ENCODE measurements at places on chromosomes 6 and 20.

DNA sequence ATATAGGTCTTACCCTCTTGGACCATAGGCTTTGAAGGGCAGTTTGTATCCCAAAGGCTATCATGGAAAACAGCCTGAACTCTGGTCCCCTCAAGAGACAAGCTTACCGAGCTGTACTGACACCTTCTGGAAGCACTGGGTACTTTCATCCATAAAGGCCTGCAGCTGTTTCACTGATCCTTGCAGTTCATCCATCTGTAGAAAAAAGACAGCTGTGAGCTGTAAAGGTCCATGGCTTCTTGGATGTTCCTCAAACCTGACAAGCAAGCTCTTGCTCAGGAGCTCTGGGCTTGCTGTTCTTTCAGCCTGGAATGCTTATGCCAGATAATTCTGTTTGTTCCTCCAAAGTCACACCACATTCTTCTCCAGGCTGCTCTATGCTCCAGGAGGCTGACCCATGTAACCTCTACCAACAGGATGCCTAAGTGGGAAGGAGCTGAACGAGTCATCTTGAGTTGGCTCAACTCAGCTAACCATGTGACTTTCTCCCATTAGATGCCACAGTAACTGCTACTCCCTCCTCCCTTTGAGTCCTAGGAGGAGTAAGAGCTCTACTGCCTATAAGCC is 8.8 kb upstream of the NDRG3 start:
- peak; percentile 73 for DNase-seq

DNA sequence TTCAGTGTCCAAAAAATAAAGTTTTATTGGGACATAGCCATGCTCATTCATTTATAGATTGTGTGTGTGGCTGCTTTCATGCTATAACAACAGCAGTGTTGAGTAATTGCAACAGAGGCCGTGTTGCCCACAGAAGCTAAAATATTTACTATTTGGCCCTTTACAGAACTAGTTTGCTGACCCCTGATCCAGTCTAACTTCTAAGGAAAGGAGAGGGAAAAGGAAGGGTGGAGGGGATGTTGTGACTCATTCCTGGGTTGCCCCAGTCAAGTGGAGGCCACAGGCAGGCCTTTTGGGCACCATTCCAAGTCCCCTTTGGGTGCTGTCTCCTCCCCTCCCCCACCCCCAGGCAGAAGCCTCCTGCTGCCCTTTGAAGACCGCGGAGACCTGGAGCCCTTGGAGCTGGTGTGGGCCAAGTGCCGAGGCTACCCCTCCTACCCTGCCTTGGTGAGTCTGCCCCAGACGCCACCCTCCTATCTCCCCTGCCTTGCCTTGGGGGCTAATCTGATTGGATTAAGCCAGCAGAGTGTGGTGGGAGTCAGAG is 28.4 kb downstream of the BRPF3 start:
- no peak for DNase-seq

DNA sequence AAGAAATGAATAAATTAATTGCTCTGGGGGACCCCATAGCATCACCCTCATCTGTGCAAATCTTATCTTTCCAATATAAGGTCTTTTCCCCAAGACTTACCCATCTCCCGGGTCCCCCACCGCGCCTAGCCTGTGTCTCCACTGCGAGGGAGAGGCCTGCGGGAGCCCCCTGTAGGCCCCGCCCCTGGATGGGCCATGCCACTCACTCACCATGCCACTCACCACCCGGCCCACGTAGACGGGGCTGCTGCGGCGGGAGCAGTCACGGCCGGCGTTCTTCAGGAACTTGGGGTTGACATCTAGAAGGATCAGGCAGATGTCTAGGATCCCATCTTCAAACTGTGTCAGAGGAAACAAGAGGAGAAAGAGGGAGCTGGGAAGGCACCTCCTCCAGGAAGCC is 17.3 kb downstream of the TGM2 start:
- no peak for DNase-seq

GRCh38 chr20:25504366-25505135 is 80.8 kb downstream of the NINL start:
- no peak for DNase-seq

GRCh38 chr6:110255211-110255750 is 75.1 kb downstream of the CDC40 start:
- no peak for DNase-seq

- DNase-seq, result no peak
These were observed 30.8 kb upstream of the SYNCRIP start for GRCh38 chr6:85673198-85674139.

All from head of caudate nucleus (tissue), 42 donors.